ENCODE measurements at places on chromosomes 1 and 21.

DNA sequence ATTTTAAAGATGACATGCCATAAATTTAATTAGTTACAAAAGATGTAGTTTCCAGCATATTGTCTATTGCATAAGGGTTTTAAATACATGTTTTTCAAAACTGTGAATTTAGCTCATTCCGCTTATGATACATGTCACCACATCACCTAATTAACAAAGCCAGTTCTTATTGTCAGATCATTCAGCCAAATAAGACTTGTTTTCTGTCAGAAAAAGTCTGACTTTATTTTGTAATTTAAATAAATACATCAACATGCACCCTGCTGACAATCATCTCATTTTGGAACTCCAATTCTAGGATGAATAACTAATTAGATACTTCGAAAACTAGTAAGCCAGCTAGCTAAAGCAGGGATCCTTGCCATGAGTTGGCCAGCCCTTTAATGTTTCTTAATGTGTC lies 110.9 kb upstream of the APP start:
- DNase-seq, result no peak

- no peak for DNase-seq
Observed at GRCh38 chr1:38129473-38129872, 82.9 kb upstream of the POU3F1 start.

DNA sequence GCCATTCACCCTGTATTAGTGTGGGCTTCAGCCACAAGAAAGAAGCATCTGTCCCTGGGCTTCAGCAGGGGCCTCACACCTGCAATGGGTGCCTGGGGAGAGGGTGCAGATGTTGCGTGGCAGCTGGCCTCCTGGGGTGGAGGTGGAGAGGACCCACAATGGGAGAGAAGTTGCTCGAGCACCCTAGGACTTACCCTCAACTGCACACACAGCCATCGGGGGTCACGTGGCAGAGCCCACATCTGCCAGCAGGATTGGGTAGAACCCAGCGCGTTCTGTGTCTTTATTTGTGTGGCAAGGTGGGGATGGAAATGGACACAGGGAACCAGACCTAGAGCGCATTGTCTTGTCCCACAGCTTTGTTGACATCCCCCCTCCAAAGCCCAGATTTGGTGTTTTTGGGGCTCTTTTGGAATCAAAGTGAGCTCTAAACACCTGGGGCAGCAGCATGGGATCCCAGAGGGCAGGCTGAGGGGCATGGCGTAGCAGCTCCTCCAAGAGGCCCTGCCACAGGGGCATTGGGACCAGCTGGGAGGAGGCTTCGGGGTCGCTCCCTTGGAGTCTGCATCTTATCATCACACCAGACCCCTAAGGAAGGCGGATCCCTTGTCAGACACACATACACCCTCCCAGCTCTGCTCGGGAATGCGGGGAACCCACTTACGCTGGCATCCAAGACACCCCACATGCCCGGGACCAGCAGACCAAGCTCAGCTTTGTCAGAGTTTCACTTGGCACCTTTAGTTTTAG lies 5.1 kb downstream of the ABCG1 start:
- no peak for DNase-seq

GRCh38 chr1:152145769-152146168 lies 13.3 kb downstream of the RPTN start:
- no peak for DNase-seq

DNA sequence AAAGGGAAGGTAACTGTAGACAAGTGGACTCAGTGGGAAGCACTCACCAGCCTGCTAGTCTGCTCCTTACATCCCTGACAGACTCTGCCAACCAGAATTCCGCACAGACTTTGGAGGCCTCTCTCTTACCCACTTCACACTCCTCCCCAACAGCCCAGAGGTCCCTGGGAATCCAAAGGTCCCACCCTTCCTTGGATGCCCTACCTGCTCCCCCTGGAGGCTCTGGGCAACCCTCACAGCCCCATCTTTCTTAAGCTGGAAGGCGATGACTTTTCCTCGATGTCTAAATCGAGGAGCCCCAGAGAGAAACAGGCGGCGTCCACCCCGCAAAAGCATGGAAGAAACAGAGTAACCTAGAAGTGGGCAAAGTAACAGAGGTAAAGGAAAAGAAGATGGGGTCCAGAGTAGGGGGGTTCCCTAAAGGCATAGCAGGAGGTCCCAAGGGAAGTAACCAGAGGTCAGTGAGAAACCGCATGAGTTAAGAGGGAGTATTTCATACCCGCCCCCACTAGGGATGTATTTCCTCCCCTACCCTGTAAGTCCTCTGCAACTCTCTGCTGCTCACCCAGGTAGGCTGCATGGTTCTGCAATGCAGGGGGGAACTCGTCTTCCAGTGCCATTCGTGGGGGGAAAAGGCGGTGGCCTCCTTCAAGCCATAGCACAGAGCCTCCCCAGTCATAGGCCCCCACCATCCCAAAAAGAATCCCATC lies 8.4 kb downstream of the ITGA10 start:
- no peak for DNase-seq

GRCh38 chr1:50106095-50106761 lies 2.5 kb upstream of the ELAVL4 start:
- DNase-seq, result no peak

DNA sequence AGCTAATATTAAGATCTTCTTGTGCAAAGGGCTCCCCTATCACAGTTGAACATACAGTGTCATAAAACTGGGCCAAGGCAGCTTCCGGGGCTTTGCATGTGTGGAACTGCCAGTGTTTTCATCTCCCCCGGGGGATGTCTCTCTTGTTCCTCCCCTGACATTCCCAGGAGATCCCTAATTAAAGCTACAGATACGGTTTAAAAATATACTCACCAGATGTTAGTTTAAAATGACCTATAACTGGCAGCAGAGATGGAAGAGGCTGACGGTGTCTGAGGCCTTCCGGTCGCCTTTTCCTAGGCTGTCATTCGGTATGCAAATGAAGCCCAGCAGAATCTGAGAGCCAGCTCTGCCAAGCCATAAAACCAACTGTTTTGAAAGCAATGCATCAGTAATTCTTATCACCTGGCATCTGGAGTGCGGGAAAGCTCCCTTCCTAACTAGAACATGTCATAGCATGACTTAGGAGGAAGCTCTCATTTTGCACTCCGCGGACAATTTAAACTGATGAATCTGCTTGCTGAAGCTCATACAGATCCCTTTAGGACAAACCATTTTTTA lies 436.5 kb upstream of the VAMP3 start:
- DNase-seq, result no peak

DNA sequence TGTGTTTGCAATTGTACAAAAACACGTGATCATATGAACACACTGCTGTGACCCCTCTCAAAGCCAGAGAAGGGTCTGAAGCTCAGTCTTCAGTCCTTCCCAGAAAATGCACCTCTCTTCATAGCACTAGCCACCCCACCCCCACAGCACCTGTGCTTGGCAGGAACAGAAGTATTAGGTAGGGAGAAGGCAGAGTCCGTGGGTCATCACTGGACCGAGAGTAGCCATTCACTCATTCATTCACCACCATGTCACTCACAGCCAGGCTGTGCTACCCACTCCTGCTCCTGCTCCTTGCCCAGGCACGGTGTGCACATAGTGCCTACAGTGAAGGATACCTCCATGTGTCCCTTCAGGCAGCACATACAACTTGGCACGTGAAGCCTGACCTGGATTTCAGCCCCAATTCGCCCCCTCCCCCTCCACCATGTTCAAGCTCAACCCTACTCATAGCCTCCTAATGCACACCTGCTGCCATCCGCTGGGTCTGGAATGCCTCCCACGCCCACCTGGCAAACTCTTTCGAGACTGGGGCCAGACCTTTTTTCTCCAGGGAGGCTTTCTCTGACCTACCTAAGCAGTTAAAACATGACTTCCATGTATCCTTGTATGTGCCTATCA lies 81.9 kb upstream of the GALNT2 start:
- no peak for DNase-seq

DNA sequence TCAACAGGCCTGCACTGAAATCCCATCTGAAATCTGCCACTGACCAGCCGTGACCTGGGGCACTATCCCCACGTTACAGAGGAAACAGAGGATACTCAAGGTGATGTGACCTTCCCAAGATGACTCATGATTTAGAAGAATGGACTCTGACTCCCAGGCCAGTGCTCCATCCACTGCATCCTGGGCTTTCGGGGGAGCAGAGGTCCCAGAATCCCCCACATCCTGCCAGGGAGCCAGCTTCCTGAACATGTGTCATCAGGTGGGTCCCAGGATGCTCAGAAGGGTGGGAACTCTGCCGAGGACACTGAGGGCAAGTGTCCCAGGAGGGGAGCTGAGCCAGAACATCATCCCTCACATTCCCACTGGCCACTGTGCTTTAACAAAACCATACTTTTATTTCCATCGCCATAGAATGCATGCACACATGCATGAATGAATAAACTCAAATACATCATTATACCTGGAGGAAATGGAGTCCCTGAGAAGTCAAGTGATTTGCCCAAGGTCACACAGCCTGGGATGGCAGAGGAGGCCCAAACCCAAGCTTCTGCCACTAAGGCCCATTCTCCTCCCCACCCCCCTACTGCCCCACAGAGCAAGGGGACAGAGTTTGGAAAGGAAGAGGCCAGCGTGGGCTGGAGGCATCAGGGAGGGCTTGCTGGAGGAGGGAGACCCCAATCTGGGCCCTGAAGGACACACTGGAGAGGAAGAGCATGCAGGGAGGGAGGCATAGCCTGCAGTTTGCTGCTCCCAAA lies 189.4 kb downstream of the MATN1 start:
- no peak for DNase-seq

- DNase-seq, result peak; percentile 73
Observed at GRCh38 chr1:202315576-202316168, 26.1 kb downstream of the UBE2T start.

DNA sequence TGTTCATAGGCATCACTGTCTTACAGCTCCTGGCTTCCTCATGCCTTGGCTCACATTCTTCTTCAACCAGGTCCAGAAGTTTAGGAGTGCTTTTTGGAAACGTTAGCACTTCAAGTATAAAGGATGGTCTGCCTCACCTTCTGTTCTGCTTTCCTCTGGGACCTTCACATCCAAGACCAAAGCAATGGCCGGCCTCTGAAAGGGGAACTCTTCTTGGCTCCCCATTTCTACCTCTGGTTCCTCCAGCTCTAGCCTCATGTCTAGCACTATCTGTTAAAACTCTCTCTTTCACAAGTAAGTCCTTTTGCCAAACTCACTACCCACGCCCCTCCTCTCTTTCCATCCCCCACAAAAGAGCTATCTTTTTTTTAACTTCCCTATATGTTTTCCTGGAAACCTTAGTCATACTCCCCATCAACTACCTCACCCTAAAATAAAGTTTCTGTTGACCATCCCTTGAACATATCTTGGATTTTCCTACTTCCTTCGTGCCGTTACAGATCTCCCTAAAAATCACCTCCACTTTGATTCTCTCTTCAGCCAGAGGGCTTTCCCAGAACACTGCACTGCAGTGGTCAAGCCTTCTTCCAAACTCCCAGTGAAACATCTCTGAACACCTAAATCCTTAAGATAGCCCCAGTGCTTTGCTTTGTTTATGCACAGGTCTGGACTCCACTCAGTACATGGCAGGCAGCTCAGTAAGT lies 7.9 kb downstream of the SORT1 start:
- no peak for DNase-seq

- no peak for DNase-seq
Observed at GRCh38 chr21:26655460-26655859, 82.4 kb upstream of the CYYR1 start.

- no peak for DNase-seq
Observed at GRCh38 chr1:20584890-20585289, 4.0 kb upstream of the CDA start.

DNA sequence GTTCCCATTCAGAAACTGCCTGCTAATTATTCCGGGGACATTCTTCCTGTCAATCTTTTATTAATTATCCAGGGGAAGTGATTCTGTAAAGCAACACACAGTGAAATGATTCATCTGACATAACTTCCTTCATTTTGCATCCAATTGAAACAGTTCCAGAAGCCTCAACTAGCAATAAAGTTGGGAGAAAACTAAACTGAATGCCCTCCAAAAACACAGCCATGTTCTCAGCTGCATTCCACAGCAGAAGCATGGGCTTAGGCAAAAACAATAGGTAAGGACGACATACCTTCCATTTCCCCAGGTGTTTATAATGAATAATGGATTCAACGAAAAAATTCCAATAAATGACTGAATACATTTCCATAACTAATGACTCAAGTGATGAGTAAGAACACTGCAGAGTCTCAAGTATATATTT lies 36.9 kb upstream of the TARBP1 start:
- no peak for DNase-seq

DNA sequence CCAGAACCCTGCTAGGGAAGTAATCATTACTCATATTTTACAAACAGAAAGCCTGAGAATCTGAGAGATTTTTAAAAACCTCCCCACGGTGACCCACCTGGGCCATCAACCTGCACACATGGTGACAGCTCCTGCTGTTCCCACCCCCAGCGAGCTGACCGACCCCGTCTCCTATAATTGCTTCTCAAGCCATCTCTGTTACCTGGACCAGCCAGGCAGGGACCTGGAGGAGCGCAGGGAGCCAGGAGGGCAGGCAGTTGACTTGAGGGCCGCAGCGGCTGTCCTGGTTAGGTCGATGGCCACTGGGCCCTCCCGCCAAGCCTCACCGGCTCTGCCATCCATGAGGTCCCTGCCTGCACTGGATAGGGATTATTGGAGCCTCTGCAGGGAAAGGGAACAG lies 7.7 kb downstream of the TFF2 start:
- DNase-seq, result no peak

DNA sequence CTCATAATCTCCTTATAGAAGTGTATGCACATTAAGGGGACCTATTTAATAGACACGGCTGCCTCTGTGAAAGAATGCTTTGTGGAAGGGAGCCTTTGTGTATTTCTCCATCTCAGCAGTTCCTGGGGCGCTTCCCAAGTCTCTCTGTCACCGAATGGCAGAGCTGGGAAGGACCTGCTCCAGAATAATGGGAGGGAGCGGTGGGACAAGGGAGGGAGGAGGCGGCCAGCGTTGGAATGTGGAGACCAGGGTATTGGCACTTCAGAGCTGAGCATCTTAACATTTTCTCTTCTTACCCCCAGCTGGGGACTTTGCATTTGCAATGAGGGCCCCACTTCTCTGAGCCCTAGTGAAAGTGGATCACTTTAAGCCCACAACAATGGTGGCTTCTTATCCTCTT lies 23.9 kb downstream of the CACHD1 start:
- no peak for DNase-seq

GRCh38 chr1:58748666-58749065 lies 35.2 kb downstream of the JUN start:
- DNase-seq, result no peak

GRCh38 chr1:32151319-32151787 lies 28.1 kb upstream of the TXLNA start:
- no peak for DNase-seq

GRCh38 chr1:30889511-30889910 lies 19.0 kb downstream of the SDC3 start:
- DNase-seq, result no peak

DNA sequence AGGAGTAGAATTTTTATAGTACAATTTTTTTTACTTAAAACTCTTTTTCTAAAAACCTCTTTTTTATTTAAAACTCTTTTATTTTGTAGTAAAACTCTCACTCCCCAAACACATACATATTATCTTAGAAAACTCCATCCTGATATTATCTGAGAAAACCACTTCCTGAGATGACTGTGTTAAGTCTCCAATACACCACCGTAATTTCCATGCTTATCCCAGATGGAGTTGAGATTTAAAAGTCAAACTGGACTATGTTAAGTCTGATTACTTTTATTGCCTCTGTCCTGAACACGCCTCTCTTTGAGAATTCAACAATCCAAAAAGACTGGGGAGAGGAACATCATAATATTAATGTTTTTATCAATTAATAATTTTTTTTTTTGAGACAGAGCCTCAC lies 3.7 kb downstream of the SEC16B start:
- no peak for DNase-seq

- DNase-seq, result no peak
Observed at GRCh38 chr1:179230721-179231120, 1.2 kb upstream of the ABL2 start.

All from CD4-positive, alpha-beta T cell treated with Interleukin-12 subunit alpha and Interleukin-12 subunit beta, for 1 hour (primary cell).